ENCODE measurements at places on chromosomes 4 and X. TPM values are rescaled to one million over a fixed set of nuclear protein-coding genes. Genes with fewer than 3 reads are reported as not detected.

Gene TMPRSS11D
- not detected for total RNA-seq

Gene GABRG1
- not detected for total RNA-seq

Gene CACNA1F
- not detected for total RNA-seq

Gene REPS2
- 4.4 TPM for total RNA-seq

Gene DSPP
- total RNA-seq: not detected

Gene PRDM5
- total RNA-seq: 10.1 TPM

Gene PDLIM3
- total RNA-seq: 34.6 TPM

Gene SPP1
- total RNA-seq: not detected

Gene ANTXR2
- 63.4 TPM for total RNA-seq

Gene SCRG1
- total RNA-seq: under 0.01 TPM

Gene SYTL5
- total RNA-seq: not detected

Gene DUX4
- total RNA-seq: not detected

Gene RPL9
- total RNA-seq: 2,060 TPM

Gene BEND2
- total RNA-seq: not detected

Gene FREM3
- not detected for total RNA-seq

Gene SLAIN2
- total RNA-seq: 27.7 TPM

Gene NEXMIF
- not detected for total RNA-seq
